Left ventricle myocardium inferior (tissue), 1 donor: ENCODE measurements at places on chromosomes 7 and 10. TPM values are rescaled to one million over a fixed set of nuclear protein-coding genes. Genes with fewer than 3 reads are reported as not detected.

DNA sequence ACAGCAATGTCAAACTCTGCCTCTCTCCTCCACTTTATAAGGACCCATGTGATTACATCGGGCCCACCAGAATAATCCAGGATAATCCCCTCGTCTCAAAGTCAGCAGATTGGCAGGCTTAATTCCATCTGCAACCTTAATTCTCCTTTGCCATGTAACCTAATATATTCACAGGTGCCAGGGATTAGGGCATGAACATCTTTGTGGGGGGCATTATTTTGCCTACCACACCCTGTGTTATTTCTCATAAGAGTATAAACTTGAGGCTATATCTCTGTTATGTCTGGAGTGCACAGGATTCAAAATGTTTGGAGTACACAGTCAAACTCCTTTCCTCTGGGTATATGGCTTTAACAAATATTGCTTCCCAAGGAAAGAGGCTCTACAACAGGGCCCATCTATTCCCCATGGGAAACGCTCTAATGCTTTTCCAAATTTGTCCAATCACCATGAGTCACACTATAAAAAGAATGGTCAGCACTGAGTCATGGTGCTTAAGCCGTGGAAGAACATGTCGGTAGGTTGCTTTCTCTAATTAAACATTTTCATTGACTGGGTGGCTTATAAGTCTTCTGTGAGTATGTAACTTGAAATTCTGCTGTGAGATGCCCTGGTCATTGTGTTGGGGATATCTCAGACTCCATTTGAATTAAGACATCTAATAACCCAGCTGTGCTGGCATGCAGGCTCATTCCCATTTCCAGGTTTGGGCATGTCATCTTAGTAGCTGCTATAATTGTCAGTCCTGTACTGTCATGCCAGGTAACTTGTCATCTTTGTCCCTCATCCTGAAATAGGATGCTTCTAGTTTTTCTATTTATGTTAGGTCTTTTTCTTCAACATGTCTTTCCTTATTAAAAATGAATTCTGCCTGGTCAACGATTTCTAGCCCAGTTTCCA, 11.5 kb upstream of the AKR1B10 start:
- H3K4me3 ChIP-seq = no peak overlapping the region
- no peak for DNase-seq
- no peaks in the 10 kb centered on the region for H3K36me3 ChIP-seq

- peak overlapping the region; percentile 15 for H3K27ac ChIP-seq
- H3K36me3 ChIP-seq = no peaks in the 10 kb centered on the region
These were observed 334.3 kb downstream of the CACNA2D1 start for GRCh38 chr7:82109288-82109687.

MMRN2 gene
- total RNA-seq = 32.1 TPM

OR13A1 gene
- total RNA-seq = not detected

DNA sequence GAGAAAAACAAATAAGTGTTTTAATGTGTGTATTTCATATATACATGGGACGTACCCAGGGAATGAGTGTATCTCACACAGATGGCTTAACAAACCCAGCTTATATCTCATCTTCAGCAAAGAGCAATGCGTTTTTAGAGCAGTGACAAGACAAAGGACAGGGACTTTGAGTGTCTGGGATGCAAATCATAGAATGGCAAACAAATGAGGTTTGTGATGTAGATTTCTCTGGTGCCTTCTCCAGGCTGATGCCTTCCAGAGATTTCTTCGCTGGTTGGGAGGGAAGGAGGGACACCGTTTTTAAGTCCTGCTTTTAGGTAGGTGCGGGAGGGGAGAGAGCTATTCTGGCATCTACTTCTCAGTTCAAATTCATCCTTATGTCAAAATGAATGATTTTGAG, 16.6 kb downstream of the LANCL2 start:
- DNase-seq = no peak
- no peaks in the 10 kb centered on the region for H3K4me1 ChIP-seq
- H3K27me3 ChIP-seq = no peaks in the 10 kb centered on the region
- no peaks in the 10 kb centered on the region for H3K36me3 ChIP-seq
- no peak overlapping the region for H3K4me3 ChIP-seq
- no peak overlapping the region for H3K27ac ChIP-seq

VAX1 gene
- not detected for total RNA-seq

HOXA11 gene
- not detected for total RNA-seq

- DNase-seq = no peak
- H3K36me3 ChIP-seq = no peaks in the 10 kb centered on the region
- no peak overlapping the region for H3K4me3 ChIP-seq
- H3K27ac ChIP-seq = peak overlapping the region; percentile 23
- H3K4me1 ChIP-seq = no peaks in the 10 kb centered on the region
These were observed 5.6 kb downstream of the SSC4D start for GRCh38 chr7:76403780-76404494.

DNA sequence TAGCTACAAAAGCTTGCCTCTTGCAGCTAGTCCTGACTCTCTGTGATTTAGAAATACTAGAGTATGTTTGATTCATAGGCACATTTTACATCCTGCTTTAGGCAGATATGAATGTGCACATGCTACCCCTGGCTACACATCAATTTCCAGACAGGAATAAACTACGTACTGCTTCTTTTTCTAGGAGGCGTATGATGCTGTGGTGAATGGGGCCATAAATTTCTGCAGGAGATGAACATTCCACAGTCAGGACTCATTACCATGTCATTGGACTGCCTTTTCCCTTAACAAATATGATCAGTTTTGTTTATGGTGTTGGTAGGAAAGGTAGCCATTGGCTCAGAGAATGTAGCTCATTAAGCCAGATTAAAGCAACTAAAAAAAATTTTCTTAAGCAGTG, 50.1 kb upstream of the IFRD1 start:
- H3K36me3 ChIP-seq = no peaks in the 10 kb centered on the region
- no peak overlapping the region for H3K27ac ChIP-seq
- H3K27me3 ChIP-seq = no peaks in the 10 kb centered on the region
- no peaks in the 10 kb centered on the region for H3K4me1 ChIP-seq
- no peak overlapping the region for H3K4me3 ChIP-seq

- no peaks in the 10 kb centered on the region for H3K4me1 ChIP-seq
- peaks cover 59% of the 10 kb centered on the region for H3K36me3 ChIP-seq
- no peak for DNase-seq
- no peak overlapping the region for H3K27ac ChIP-seq
- H3K27me3 ChIP-seq = no peaks in the 10 kb centered on the region
These were observed 46.7 kb upstream of the WNT16 start for GRCh38 chr7:121282129-121282528.

WDFY4 gene
- total RNA-seq = 1.5 TPM

DNA sequence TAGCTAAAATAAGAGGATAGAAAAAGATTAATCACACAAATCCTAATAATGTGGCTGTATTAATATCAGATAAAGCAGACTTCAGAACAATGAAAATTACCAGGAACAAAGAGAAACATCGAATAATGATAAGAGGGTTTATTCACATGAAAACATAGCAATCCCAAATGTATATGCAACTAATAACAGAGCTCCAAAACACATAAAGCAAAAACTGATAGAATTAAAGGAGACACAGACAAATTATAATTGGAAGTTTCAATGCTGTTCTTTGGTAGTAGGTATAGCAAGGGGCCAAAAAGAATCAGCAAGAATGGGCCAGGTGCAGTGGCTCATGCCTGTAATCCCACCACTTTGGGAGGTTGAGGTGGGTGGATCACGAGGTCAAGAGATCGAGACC, 23.4 kb upstream of the DNAAF5 start:
- no peaks in the 10 kb centered on the region for H3K36me3 ChIP-seq
- H3K27ac ChIP-seq = no peak overlapping the region
- H3K27me3 ChIP-seq = no peaks in the 10 kb centered on the region
- no peak overlapping the region for H3K4me3 ChIP-seq
- peaks cover 30% of the 10 kb centered on the region for H3K4me1 ChIP-seq
- no peak for DNase-seq

- H3K36me3 ChIP-seq = peaks cover 6% of the 10 kb centered on the region
- no peak overlapping the region for H3K4me3 ChIP-seq
- H3K4me1 ChIP-seq = peaks cover 55% of the 10 kb centered on the region
- DNase-seq = no peak
- no peaks in the 10 kb centered on the region for H3K27me3 ChIP-seq
- H3K27ac ChIP-seq = peak overlapping the region; percentile 31
These were observed 88.8 kb upstream of the BTBD16 start for GRCh38 chr10:122182308-122182707.

DNA sequence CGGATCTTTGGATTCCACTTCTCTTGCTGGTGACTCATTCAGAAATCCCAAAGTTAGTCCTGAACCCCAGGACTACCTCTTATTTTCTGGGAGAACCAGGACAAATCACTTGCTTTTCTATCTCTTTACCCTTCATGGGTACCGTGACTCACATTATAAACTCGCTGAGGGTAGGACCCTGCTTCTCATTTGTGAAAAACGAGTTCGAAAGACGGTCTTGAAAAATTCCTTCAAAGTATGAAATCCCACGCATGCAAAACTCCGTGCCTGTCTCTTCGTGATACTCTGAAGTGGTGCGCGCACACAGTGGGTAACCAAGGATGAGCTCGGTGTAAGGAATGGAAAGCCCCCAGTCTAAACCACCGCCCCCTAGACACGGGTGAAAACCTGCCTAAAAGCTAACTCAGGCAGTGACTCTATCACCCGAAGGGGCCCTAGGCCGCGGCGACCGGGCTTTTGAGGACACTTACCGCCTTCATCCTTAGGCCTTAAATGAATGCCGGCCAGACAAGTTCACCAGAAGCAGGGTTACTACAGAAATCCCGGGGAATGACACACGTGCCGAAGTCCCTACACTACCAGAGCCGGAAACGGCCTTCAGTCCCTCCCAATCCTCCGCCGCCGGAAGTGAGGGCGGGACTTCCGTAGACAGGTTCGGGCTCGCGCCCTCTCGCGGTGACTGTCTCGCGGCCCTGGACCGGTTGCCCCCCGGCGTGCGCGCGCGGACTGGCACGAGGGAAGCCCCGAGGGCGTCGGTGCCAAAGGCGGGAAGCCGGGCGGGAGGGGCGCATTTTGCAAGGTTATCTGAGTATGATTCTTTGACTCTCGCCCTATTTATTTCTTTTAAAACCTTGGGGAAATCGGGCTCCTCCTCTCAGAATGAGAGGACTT, at the start of gene NOC3L:
Gene NOC3L, minus strand, starts transcription at position 580 of the 891 bp plus-strand sequence. Its CDS starts 101 bp downstream, at position 479.
- peak; percentile 96 for DNase-seq
- H3K4me1 ChIP-seq = peaks cover 30% of the 10 kb centered on the region
- peak within 1 kb of the TSS; percentile 83 for H3K4me3 ChIP-seq

- H3K4me1 ChIP-seq = peaks cover 30% of the 10 kb centered on the region
- no peaks in the 10 kb centered on the region for H3K27me3 ChIP-seq
- H3K36me3 ChIP-seq = peaks cover 25% of the 10 kb centered on the region
- peak overlapping the region; percentile 90 for H3K4me3 ChIP-seq
- peak overlapping the region; percentile 91 for H3K27ac ChIP-seq
These were observed 662 bp downstream of the POLR3A start for GRCh38 chr10:78028438-78029268.
